ENCODE measurements at places on chromosomes 5 and 9.
A peak's percentile ranks its signal among the peaks of the same experiment; 100 is the strongest.

DNA sequence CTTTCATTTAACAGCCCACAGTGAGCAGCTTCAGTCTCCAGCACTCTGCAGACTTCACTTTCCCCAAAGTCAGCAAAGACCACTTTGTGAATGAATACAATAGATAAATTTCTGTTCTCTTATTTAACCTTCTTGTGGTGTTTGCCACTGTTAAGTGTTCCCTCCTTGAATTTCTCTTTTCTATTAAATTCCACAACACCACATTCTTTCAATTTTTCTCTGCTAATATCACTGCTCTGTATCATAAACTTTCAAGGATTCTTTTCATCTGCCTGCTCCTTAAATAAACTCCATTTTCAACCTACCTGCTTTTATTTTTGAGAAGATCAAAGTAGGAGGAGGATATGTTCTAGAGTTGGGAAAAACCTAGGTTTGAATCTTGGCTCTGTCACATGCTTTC lies 739.5 kb upstream of the GRAMD2B start:
- no peak for DNase-seq

GRCh38 chr9:77454663-77455062 lies 193.5 kb downstream of the GNA14 start:
- no peak for DNase-seq

DNA sequence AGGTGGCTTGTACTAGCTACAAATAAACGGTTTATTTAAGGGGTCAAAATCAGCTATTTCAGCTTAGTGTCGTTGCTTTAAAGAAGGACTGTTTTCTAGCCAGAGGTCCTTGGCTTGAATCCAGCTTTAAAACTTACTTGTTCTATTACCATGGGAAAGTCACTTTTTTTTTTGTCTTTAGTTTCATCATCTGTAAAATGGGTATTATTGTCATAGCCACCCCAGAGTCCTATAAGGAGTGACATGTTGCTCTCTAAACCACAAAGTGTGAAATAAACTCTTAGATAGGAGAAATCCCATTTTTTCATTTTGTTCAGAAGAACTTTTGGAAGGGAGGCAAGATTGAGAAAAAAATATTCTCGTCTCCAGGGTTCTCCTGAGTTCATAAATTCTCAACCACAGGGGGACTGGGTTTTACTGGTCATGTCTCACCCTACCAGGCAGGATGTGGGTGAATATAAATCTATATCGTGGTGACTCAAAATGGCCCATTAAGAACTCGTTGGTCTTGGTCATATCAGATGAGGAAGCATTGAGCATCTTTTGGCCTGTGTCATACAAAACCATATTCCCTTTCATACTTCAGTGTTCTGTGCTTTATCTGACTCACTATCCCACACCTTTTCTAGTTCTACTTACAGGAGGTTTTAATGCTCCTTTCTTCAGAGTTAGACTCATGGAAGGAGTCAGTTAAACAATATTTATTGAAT lies 202.7 kb upstream of the NR3C1 start:
- peak; percentile 35 for DNase-seq

DNA sequence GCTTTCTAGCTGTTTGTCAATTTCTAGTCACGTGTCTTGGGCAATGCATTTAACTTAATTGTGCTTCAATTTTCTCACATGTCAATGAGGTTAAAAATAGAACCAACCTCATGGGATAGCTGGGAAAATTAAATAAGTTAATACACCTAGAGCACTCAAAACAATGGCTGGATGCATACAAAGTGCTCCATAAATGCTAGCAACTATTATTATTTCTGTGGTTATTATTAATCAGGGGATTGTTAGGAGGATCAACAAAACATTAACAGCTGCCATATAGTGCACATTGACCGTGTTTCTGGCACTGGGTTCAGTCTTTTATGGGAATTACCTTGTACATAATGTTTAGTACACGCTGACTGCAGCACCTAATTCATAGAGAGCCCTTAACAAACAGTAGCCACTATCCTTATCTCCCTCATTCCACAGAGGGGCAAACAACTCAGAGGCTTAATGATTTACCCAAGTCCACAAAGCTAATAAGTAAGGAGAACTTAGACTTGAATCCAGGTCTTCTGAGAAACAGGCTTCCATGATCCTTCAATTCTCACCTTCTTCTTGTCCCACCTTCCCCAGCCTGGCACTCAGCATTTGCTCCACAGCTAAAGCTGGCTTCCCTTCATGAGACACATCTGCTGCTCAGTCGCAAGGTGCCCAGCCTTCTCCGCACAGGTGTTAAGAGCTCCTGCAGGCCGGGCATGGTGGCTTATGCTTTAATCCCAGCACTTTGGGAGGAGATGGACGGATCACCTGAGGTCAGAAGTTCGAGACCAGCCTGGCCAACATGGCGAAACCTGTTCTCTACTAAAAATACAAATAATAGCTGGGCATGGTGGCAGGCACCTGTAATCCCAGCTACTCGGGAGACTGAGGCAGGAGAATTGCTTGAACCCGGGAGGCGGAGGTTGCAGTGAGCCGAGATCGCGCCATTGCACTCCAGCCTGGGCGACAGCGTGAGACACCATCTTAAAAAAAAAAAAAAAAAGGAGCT lies 137.4 kb upstream of the ABCA1 start:
- no peak for DNase-seq

DNA sequence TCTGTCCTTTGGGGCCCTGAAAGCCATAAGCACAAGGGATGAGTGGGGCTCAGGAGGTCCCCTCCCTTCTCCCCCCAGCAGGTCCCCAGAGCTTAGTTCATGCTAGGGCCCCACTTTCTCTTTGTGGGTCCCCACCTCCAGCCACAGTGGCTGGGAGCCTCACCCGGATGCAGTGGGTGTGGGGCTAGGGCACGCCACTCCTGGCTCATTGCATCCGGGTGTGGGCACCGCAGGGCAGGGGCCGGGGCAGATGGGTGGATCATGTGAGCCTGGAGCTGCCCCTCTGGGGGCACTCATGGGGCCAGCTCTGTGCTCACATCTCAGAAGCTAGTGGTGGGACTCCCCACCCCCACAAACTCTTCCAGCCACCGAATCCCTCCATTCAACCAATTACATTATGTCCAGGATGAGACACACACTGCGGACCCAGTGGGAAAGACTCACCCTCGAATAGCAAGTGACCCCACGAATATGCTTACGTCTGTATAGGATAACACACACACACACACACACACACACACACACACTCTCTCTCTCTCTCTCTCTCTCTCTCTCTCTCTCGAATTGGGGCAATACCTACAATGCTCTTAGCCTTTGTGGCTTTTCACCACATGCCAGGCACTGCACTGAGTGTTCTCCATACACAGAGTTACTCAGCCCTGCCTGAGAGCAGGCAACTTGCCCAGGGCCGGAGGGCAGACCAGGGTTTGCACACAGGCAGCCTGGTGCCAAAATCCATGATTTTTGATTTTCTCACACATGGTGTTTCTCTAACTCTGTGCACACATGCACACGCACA lies 16.8 kb upstream of the PHYKPL start:
- DNase-seq = no peak

GRCh38 chr5:157540707-157541446 lies 34.7 kb downstream of the ADAM19 start:
- DNase-seq = peak; percentile 70

DNA sequence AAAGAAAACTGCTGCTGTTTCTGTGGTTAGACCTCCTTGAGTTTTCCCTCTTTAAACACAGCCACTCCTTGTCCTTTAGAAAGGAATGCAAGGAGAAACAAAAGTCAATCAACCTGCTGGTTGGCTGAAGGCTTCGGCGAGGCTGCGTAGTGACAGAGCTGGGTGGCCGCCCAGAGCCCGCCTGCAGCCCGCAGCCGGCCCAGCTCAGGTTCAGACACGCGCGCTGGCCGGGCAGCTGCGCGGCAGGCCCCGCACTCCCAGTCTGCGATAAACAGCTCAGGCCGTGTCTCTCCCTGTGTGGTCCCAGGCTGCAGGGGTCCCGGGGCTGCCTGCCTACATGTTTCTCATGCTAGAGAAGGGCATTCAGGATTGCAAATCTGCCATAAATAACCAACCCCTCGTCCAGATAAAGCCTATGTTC lies 115.4 kb downstream of the HSD17B3 start:
- no peak for DNase-seq

DNA sequence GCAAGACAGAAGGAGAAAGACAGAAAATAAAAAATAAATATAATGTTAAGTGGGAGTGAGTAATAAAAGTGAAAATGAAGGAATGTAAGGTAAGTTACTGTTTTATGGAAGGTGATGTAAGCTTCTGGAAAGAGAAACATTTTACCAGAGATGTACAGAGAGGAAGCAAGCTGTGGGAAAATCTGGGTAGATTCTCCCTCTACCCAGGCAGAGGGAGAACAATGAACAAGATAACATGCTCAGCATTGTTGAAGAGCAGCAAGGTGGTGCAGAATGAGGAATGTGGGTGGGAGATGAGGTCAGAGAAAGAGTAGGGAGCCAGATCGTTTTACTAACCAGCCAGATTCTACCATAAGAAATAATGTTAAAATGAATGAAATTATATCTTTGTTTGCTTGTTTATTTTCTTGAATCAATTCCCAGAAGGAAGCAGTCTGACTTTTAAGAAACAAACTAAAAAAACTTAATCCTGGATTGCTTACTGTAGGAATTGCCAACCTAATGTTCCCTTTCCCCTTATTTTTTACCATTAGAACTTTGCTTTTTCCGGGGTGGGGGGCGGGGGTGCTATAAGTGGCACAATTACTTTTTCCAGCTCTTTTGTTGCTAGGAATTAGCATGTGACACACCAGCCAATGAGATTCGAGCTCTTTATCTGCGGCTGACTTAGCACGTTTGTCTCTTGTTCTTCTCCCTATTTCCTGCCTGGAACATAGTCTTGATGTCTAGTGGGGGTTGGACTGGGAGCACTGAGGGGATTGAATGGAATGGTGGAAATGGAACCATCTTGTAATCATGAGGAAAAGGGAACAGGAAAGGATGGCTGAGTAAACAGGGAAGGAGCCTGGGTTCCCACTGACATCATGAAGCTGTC lies 356.7 kb downstream of the TMEM167A start:
- DNase-seq = no peak

GRCh38 chr9:88065619-88066018 lies 72.7 kb downstream of the SPATA31C2 start:
- DNase-seq = no peak

DNA sequence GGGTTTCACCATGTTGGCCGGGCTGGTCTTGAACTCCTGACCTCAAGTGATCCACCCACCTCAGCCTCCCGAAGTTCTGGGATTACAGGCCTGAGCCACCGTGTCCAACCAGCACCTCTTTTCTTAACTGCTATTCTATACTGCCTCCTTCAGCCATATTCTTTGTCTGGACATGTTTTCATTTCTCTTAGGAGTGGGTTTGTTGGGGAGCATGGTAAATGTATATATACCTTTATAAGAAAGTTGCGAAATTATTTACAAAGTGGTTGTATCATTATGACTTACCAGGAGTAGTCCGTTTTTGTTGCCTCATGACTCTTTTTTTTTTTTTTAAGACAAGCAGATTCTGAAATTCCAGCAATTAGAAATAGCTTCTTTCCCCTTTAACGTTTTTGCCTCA lies 38.7 kb downstream of the CDC42SE2 start:
- DNase-seq = no peak

DNA sequence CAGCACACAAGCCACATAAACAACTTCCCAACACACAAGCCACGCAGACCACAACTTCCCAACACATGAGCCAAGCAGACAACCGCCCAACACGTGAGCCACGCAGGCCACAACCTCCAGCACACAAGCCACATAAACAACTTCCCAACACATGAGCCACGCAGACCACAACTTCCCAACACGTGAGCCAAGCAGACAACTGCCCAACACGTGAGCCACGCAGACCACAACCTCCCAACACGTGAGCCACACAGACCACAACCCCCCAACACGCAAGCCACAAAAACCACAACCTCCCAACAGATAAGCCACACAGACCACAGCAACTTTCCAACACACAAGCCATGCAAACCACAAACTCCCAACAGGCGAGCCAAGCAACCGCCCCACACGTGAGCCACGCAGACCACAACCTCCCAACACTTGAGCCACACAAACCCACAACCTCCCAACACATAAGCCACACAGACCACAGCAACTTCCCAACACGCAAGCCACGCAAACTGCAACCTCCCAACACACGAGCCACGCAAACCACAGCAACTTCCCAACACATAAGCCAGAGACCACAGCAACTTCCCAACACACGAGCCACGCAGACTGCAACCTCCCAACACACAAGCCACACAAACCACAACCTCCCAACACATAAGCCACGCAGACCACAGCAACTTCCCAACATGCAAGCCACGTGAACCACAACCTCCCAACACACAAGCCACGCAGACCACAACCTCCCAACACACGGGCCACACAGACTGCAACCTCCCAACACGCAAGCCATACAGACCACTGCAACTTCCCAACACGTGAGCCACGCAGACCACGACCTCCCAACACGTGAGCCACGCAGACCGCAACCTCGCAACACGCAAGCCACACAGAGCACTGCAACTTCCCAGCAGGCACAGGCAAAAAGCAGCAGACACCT lies 10.1 kb downstream of the BRD9 start:
- DNase-seq = no peak

- no peak for DNase-seq
Measured at GRCh38 chr9:27353474-27354229, 56.7 kb upstream of the EQTN start.

- no peak for DNase-seq
Measured at GRCh38 chr9:2761424-2761823, 44.1 kb downstream of the KCNV2 start.
